Immature natural killer cell (primary cell): ENCODE measurements at places on chromosomes 16 and 17. TPM values are rescaled to one million over a fixed set of nuclear protein-coding genes. Genes with fewer than 3 reads are reported as not detected.

NOD2 gene
- not detected for polyA plus RNA-seq

NAT9 gene
- 6.3 TPM for polyA plus RNA-seq

SRCIN1 gene
- polyA plus RNA-seq: not detected

TP53TG3B gene
- polyA plus RNA-seq: not detected

CACNG3 gene
- polyA plus RNA-seq: not detected

PRSS53 gene
- 0.27 TPM for polyA plus RNA-seq

ZG16 gene
- not detected for polyA plus RNA-seq

CCL2 gene
- not detected for polyA plus RNA-seq

HS3ST3A1 gene
- 1.8 TPM for polyA plus RNA-seq

GALR2 gene
- not detected for polyA plus RNA-seq

IL21R gene
- polyA plus RNA-seq: 59.7 TPM

CDK12 gene
- 1.7 TPM for polyA plus RNA-seq

SRCAP gene
- 1.9 TPM for polyA plus RNA-seq

MT2A gene
- polyA plus RNA-seq: 313 TPM

CCL7 gene
- polyA plus RNA-seq: not detected

ACD gene
- polyA plus RNA-seq: 51.2 TPM

XAF1 gene
- 39.2 TPM for polyA plus RNA-seq

RPL27 gene
- 1,177 TPM for polyA plus RNA-seq

HS3ST6 gene
- polyA plus RNA-seq: not detected

KRT13 gene
- polyA plus RNA-seq: not detected
